ENCODE measurements at places on chromosomes 1 and 21. TPM values are rescaled to one million over a fixed set of nuclear protein-coding genes. Genes with fewer than 3 reads are reported as not detected.

SPRR1A gene
- not detected for total RNA-seq

S100A1 gene
- total RNA-seq, result not detected

RPE65 gene
- not detected for total RNA-seq

LRRC53 gene
- not detected for total RNA-seq

RIMKLA gene
- not detected for total RNA-seq

Data from bronchial epithelial cell (primary cell).